ENCODE measurements at places on chromosomes 11 and 22.

DNA sequence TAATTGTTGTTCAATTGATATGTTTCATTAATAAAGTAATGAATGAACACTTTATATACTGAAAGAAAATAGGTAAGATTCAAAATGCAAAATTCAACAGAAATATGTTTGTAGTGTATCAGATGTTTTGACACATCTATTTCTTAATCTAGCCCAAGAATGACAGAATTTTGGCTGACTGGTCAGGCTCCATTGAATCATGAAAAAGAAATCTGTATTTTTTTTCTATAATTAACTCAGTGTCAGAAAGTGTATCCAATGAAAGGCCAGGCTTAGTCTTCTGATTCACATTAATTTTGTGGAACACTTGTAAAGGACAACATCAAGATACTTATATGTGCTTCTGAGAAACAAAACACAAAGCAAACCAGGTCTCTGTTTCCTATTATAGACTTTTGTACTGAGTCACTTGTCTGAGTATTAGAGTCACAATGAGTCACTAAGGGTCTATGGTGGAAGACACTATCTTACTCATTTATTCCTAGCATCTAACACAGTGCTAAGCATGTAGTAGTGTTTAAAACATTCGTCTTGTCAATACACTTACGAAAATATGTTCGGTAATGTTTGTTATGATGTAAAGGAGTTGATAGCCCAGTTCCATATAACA, 297.7 kb upstream of the CCDC90B start:
- no peaks in the 10 kb centered on the region for H3K36me3 ChIP-seq
- H3K4me1 ChIP-seq: no peaks in the 10 kb centered on the region
- no peak for DNase-seq
- H3K4me3 ChIP-seq: no peak overlapping the region
- no peak overlapping the region for H3K27ac ChIP-seq

DNA sequence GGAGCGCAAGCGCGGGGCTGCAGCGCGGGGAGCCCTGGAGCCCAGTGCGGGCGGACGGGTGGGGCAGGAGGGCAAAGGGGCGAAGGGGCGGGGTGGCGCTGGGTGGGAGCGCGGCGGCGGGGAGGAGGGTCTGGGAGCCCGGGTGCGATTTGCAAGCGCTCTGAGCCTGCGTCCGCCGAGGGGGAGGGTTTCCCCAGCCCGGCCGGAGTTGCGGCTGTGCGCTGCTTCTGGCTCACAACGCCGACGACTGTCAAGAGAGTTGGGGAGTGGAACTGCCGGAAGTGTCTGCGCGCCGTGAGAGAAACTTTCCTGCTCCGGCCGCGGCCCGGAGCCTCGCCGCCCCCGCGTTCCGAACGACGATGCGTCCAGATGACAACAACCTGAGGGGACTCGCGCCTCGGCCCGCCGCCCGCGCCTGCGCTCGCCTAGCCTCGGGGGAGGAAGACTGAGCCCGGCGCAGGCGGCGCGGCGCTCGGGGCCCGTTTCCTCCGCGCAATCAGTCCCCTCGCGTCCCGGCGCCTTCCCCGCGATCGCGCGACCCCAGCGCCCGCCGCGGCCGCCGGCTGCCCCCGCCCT, at the start of gene ARHGAP42:
Gene ARHGAP42 (plus strand): TSS at position 235 of the 576 bp plus-strand sequence. CDS start 391 bp downstream, outside the sequence.
- H3K4me1 ChIP-seq: peaks cover 28% of the 10 kb centered on the region
- peak within 1 kb of the TSS; percentile 99 for H3K4me3 ChIP-seq
- H3K36me3 ChIP-seq: peaks cover 3% of the 10 kb centered on the region
- no peaks in the 10 kb centered on the region for H3K27me3 ChIP-seq
- H3K27ac ChIP-seq: peak within 1 kb of the TSS; percentile 96

DNA sequence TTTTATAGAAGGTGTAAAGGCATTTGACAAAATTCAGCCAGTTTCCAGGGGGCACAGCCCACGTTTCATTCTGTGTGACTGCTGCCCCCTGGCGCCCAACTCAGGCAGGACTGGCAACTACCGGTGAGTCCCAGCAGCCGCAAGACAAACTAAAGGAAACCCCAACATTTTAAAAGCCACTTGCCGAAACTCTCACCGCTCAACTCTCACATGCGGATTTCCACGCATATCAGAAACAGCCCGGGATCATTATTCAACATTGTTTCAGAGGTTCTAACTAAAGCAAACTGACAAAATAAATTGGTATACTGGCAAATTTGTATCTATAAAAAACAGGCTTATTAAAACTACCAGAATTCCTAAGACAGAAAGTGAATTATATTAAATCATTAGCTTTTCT, 48.2 kb downstream of the MORC2 start:
- H3K36me3 ChIP-seq: peaks cover 6% of the 10 kb centered on the region
- DNase-seq: peak; percentile 77

DNA sequence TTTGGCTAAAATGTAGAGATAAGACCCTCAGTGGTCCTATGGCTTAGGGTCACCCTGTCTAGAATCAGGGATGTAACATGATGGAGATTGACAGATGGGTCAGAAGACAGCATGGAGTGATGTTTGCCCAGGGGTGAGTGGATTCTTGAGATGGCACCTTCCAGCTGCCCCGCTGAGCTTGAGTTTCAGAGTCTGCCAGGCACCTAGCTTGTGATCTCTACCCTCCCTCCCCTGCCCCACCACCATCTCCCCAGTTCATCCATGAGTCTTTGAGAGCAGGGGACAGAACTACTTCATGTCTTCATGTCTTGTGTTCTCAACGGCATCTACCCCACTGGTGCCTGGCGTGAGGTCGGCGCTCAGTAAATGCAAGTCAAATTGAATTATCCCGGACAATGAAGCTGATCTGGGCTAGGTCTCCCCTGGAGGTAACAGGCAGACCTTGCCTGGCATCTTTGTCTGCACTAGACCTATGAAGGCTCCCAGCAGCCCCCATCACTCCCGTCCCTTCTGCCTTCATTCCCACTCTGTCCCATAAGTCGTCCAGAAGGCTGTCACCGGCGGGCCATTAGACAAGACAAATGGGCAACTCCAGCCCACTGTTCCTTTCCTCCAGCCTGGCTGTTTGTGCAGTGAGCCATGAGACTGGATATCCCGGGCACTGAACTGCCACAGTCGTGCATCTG, 239.2 kb upstream of the TBCEL start:
- DNase-seq: no peak
- no peaks in the 10 kb centered on the region for H3K4me1 ChIP-seq
- H3K36me3 ChIP-seq: no peaks in the 10 kb centered on the region
- no peak overlapping the region for H3K4me3 ChIP-seq
- H3K27me3 ChIP-seq: peaks cover 42% of the 10 kb centered on the region
- no peak overlapping the region for H3K27ac ChIP-seq

GRCh38 chr22:24474221-24474620, 20.9 kb upstream of the UPB1 start:
- no peak overlapping the region for H3K4me3 ChIP-seq
- H3K4me1 ChIP-seq: no peaks in the 10 kb centered on the region
- no peak overlapping the region for H3K27ac ChIP-seq

Data from progenitor cell of endocrine pancreas (in vitro differentiated cells).